ENCODE measurements at places on chromosomes 12 and 14.

DNA sequence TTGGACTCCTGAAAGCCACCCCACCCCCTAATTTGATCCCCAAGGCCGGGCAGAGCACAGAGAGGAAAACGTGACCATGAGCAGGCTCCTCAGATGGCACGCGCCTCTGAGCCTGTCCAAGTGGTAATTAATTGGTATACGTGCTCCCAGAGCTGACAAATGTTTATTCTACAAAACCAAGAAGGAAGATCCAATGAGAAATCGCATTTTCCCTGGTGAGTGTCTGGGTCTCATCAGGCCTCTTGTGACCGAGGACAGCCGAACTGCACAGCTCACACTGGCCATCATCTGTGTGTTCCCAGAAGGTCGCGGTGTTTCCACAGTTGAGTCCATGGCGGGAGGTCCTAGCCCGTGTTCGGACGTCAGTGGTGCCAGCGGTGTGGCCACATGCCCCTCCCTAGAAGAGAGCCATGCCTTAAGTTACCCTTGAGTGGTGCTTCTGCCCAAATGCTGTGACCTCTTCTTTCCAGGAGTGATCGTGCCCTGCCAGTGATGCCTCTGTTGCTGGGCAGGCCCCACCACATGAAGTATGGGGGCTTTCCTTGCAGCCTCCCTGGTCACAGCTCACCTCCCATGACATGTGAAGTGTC lies 317.5 kb upstream of the RTL1 start:
- no peak for DNase-seq

DNA sequence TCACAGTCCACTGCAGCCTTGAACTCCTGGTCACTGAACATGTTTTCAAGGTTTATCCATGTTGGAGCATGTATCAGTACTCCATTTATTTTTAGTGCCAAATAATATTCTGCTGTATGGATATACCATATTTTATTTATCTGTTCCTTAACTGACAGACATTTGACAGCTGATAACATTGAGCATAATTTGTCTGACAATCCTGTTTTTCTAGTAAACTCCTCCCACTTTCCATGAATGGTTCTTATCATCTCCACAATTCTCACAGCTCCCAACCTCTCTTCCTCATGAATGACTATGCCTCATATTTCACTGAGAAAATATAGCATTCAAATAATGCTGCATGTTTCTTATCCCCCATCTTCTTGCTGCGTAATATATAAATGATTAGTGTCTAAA lies 33.3 kb downstream of the COCH start:
- no peak for DNase-seq

GRCh38 chr12:85390266-85390665 lies 110.2 kb downstream of the ALX1 start:
- no peak for DNase-seq

DNA sequence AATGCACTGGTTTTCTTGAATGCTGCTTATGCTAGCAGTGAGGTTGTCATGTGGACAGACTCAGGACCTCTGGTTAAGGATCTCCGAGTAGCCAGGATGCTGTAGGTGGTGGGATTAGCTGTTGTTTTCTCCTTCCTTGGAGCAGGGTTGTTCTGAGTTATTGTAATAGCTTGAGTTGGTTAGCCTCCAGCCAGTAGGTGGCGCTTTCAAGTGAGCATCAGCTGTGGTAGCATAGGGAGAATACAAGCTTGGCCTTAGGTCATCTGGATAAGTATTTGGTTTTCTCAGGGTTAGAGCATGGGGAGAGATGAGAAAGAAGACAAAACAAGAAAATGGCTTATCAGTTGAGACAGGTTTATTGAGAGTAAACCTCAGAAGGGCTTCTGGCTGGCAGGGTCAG lies 299.7 kb upstream of the FBXO33 start:
- no peak for DNase-seq

- DNase-seq: no peak
These were observed 23.1 kb upstream of the DGLUCY start for GRCh38 chr14:91090743-91091142.

- no peak for DNase-seq
These were observed 19.0 kb upstream of the HNF1A start for GRCh38 chr12:120959111-120959878.
